ENCODE measurements at places on chromosomes 2 and 18.
A peak's percentile ranks its signal among the peaks of the same experiment; 100 is the strongest.

DNA sequence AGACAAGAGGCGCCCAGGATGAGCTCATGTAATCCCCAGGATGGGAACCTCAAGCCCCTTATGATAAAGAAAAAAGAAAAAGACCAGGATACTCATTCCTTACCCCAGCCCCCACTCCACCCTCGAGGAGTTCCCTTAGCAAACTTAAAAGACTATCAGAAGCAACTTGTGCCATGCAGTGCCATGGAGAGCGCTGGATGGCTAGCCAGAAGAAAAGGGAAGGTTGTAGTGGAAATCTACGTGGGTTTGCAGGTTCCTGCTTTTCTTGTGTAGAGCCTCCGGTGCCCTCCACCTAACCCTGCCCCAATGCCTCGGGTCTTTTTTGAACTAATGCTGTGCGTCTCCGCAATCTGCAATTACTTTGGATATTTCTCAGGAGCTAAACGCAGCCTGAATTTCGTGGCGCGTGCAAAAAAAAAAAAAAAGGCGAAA lies 16.2 kb upstream of the BCL11A start:
- DNase-seq, result no peak

- no peak for DNase-seq
Measured at GRCh38 chr2:71858071-71858470, 289.6 kb downstream of the CYP26B1 start.

DNA sequence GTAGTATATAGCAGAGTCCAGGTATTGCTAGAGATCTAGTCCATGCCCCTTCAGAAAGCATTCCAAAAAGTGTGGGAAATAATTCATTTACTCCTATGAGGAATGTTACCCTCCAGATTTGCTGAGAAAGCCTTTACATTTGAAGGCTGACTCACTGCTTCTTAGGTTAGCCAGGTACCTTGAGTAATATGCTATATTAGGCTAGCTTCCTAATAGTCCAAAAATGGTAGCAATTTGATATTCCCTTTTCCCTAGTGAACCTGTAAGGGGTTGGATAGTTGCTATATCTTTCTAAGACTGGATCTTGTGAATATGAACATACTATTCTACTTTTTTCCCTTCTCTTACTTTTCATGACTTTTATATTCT lies 63.6 kb downstream of the SPOPL start:
- no peak for DNase-seq

DNA sequence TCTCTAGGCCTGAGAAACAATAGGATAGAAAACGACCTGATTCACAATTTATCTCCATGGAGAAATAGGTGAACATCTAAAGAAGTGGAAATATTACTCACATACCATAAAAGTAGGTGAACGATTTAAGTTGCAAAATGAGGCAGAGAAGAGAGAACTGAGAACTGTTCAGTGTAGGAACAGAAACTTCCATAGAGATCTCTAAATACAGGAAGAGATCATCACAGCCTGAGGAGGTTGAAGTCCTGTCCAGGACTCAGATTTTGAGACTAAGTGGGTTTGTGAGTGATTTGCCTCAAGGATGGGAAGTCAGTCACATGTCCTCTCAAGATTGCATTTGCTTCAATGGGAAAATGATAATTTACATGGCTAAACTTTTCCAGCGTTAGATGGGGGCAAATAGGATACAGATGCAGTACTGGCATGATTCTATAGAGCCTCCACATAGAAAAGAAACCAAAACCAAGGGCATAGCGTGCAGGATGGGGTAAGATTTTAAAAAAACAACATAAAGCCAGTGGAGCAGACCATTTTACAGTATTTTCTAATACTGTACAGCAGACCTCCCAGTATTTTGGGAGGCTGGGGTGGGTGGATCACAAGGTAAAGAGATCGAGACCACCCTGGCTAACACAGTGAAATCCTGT lies 68.8 kb downstream of the MEP1B start:
- DNase-seq, result no peak

GRCh38 chr18:62399781-62400308 lies 74.7 kb downstream of the TNFRSF11A start:
- no peak for DNase-seq

- no peak for DNase-seq
Measured at GRCh38 chr2:223058952-223059716, 7.1 kb downstream of the KCNE4 start.

DNA sequence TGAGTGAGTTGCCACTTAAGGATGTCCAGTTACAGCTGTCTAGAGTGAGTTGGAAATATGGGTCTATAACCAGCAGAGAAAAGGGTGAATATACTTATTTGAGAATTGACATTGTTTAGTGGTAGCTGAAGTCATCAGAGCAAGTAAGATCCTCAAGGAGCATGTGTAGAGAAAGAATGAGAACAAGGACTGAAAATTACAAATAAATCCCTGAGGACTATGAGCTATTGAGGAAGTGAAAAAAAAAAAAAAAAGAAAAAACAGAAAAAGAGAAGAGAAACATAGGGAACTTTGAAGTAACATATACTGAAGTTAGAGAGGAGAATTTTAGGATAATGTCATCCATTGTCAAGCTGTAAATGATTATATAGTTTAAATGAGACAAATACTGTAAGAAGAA lies 134.0 kb upstream of the CCDC68 start:
- DNase-seq, result no peak

- no peak for DNase-seq
Measured at GRCh38 chr18:76619261-76619620, 124.2 kb upstream of the ZNF516 start.

DNA sequence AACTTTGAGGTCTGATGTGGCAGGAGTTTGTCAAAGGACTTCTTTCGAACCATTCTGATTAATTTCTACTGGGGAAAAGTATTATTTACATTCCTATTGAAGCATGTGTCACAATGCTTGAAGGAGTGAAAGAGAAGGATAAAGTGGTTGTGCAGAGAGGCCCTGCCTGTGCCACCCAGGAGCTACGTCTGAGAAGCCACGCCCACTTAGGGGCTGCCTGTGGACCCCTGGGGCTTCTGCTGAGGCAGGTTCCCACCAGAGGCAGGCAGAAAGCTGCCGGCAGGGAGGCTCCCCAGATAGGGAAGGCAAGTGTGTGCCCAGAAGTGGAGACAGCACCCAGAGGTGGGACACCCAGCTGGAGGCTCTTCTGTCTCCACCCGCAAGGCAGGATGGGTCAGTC lies 47.4 kb downstream of the GBX2 start:
- no peak for DNase-seq

- DNase-seq, result no peak
Measured at GRCh38 chr2:237652181-237652580, 24.8 kb downstream of the LRRFIP1 start.

DNA sequence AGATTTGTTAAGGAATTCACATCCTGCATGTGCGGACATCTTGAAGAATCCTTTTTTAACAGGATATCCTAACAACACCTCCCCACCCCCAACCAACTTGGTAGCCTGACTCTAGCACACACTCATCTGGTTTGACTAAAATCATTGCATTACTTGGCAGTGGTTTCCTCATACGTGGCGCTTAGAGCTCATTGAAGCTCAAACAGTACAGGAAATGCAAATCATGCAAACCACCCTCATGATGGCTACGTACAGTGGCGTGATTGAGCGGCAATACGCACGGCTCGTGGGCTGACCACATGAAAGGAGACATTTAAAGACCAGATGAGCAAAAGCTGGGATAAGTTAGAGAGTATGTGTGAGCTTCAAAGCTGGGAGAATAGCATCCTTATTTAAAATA lies 336.2 kb downstream of the ZEB2 start:
- DNase-seq, result no peak

DNA sequence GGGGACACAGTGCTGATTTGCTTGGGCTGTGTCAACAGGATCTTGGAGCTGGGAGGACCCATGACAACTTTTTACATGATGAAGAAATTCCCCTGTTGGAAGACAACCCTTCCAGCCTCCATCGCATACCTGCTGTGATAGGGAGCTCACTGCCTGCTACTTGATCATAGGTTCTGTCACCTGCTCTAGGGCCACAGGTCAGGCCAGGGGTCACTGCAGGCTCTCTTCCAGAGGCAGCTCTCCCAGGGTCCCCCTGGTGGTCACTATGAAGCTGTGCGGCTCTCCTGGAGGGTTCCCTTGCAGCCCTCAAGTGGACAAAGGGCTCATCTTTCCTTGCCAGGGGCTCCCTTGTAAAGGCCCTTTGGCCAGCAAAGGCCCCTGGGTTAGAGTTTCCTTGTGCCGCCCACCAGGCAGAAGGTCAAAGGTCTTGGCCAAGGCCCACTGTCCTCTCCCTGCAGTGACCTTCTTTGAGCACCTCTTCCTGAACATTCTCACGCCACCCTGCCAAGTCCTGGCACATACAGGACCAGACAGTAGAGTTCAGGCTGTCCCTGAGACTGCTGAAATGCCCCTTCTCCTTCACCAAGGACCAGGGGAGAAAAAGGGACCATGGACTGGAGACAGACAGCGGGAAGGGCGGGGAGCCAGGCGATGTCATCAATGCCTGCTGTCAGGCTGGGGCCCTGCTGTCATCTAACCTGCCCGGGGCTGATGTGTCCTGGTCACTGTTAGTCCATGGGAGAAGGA lies 345.1 kb downstream of the DYSF start:
- peak; percentile 44 for DNase-seq

DNA sequence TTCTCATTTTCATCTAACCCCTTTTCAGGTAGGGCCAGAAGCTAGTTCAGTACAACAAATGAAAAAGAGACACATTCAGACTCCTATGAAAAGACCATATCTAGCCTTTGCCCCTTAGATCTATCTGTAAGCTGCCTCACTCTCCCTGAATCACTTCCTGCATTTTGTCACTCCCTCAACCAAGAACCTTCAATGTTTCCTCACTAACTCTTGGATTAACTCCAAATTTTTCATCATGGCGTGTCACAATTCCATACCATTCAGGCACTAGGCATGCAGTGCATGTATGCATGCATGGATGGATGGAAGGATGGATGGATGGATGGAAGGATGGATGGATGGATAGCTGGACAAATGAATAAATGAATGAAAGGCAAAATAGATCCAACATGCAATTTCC lies 356.9 kb downstream of the TNS1 start:
- DNase-seq, result no peak

- no peak for DNase-seq
Measured at GRCh38 chr18:23752363-23752762, 63.1 kb downstream of the LAMA3 start.

GRCh38 chr2:20526708-20527107 lies 79.8 kb downstream of the RHOB start:
- DNase-seq, result no peak

GRCh38 chr2:159609811-159610549 lies 6.4 kb downstream of the BAZ2B start:
- no peak for DNase-seq

GRCh38 chr2:175676813-175677212 lies 325.3 kb downstream of the LNPK start:
- DNase-seq, result no peak

DNA sequence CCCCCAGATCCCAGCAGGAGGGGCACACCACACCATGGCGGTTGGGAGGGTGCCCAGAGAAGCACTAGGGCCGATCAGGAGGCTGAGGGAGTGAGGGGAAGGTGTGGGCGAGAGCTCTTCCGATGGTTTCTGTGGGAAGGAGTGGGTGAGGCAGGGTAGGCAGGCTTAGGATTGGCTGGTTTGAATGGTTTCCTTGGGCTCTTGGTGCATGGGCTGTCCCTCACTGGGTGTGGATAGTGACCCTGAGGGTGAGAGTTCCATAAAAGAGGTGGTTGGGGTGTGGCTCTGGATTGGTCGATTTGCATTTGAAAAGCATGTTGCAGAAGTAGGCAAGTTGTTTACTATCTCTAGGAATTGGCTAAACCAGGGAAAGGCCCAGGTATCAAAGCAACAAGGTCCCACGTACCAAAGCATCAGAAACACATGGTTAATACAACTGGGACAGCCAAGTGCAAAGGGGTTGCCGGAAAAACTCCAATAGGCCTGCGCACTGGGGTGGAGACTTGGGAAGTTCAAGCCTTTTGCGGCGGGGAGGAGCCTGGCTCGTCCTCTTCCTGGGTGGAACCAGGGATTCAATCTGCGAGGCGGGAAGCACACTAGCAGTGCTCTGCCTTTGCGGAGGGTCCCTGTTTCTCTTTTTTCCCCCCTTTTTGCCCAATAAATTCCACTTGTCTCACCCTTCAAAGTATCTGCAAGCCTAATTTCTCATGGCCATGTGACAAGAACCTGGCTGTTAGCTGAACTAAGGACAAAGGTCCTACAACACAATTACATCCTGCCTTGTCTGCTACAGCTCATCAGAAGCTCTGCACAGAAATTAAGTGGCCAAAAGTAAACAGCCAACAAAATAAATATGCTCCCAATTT lies 43.2 kb downstream of the IL1R2 start:
- DNase-seq, result no peak

DNA sequence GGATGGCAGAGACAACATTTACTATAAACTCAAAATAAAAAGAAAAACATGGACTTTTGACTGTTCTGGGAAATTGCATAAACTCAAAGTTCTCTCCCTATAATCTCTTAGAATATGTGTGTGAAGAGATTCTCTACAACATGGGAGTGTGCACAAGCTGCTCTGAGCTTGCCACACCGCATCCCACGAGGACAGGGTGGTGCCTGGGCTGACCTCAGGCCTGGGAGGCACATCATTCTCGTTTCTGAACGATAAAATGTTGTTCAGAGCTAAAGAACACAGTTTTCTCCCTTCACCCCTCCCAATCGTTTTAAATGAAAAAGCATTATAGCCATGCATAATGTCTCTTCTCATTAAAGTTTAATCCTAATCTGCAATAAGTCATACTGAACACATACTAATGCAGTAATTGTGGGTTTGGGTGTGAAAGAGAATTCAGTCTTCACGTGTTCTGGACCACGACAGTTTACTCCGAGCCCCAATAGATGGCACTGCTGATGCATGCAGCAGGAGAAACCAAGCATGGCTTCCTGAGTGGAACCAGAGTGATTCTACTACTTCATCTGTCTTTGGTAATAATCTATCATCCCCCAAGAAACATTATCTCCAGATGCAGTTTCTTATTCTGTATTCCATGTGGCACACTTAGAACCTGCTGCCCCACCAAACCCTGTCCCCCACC lies 46.9 kb upstream of the LAMA1 start:
- no peak for DNase-seq

DNA sequence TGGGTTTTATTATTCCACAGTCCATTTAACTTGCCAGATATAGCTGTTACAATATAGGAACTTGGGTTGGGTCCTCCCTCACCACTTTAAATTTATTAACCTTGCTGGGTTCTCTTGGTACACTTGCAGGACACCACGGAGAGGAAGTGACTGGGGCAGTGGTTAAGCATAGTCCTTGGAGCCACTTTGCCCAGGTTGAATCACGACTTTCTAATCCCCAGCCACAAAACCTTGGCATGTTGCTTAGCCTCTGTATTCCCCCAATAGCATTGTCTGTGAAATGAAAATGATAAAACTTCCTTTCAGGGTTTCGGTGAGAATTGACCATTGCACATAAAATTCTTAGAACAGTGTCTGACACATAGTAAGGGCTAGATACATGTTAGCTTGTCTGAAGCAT lies 221.2 kb downstream of the IRS1 start:
- DNase-seq, result no peak
